Neural crest cell (in vitro differentiated cells): ENCODE measurements at places on chromosomes 7 and 10.

GRCh38 chr7:33845991-33846509 is 59.3 kb upstream of the BMPER start:
- no peak for DNase-seq

GRCh38 chr7:26620352-26620751 is 244.0 kb downstream of the SKAP2 start:
- no peak for DNase-seq

GRCh38 chr10:73998623-73998928 is 660 bp downstream of the VCL start:
- DNase-seq, result no peak

- no peak for DNase-seq
Observed at GRCh38 chr7:89085580-89085979, 290.0 kb upstream of the TEX47 start.

DNA sequence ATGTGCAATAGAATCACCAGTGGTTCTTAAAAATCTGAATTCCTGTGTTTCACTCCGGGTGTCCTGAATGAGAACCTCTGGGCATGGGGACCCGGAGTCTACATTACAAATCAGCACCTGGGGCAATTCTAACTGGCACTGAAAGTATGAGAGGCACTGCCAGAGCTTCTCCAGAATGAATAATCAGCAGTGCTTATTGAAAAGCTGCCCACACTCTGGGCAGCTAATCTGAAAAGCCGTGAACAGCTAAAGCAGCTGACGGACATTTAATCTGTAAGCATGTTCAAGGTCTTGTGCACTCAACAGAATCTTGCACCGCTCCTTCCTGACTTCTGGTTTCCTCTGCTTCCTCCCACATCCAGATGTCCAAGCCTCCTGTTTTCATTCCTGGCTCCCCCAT is 113.3 kb upstream of the KIF5B start:
- no peak for DNase-seq

- no peak for DNase-seq
Observed at GRCh38 chr10:72134785-72135767, 46.7 kb upstream of the SPOCK2 start.

- DNase-seq, result no peak
Observed at GRCh38 chr10:80410578-80411145, 2.3 kb downstream of the PRXL2A start.

DNA sequence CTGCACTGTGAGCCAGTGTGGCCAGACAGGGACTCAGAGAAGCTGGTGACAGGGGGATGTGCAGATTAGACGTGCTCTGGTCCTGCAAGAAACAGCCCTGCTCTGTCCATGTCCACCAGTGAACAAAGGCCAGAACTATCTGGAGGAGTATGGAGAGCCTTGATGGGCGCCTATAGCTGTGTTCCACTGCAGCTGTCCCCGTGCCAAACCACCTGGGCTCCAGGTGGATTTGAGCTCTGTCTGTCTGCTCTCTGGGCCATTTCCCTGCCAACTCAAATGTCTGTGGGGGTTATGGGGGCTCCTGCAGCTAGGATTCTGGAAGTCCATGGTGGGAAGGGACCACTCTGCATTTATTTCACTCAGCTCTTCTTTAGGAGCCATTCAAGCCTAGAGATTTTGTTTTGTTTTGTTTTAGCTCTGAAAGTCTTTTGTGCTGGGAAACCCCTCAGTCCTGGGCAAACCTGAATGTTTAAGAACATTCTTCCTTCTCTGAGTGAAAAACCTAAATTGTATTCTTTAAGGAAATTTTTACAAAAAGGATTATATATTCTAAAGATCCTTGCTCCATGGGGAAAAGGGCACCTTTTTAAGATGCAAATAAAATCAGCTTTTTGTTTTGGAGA is 1039.5 kb upstream of the SORCS1 start:
- no peak for DNase-seq

DNA sequence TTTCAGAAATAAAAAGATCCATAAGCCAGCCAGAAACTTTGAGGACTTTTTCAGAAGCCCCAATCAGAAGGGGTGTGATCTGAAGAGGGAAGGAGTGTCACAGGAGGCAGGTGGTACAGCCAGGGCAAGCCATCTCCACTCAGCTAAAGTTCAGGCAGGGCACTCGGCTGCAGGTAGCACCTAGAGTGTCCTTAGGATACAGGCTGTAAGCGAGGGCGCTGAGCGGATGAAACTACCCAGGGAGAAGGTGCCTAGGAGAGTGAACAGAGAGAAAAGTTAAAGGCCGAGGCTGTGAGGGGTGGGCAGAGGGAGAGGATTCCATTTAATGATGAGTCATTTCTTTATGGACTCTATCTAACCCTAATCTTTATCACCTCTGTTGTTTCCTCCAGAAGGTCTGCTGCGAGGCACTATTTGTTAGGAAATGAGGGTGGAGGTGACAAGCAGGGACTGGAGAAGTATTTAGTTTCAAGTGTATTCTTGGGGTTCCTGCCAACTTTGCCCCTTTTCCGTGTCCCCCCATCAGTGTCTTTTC is 29.8 kb upstream of the ZCCHC24 start:
- no peak for DNase-seq
